ENCODE measurements at places on chromosomes 1 and 21. TPM values are rescaled to one million over a fixed set of nuclear protein-coding genes. Genes with fewer than 3 reads are reported as not detected.

GRCh38 chr1:9086045-9086444 is 16.6 kb upstream of the SLC2A5 start:
- no peaks in the 10 kb centered on the region for H3K36me3 ChIP-seq
- no peak overlapping the region for H3K4me3 ChIP-seq
- DNase-seq, result no peak
- no peak overlapping the region for H3K27ac ChIP-seq
- H3K27me3 ChIP-seq, result no peaks in the 10 kb centered on the region
- H3K4me1 ChIP-seq, result no peaks in the 10 kb centered on the region

GRCh38 chr1:180415985-180416633 is 86.3 kb downstream of the ACBD6 start:
- no peaks in the 10 kb centered on the region for H3K36me3 ChIP-seq
- no peak for DNase-seq
- no peaks in the 10 kb centered on the region for H3K27me3 ChIP-seq
- H3K27ac ChIP-seq, result no peak overlapping the region
- H3K4me1 ChIP-seq, result no peaks in the 10 kb centered on the region
- no peak overlapping the region for H3K4me3 ChIP-seq

DNA sequence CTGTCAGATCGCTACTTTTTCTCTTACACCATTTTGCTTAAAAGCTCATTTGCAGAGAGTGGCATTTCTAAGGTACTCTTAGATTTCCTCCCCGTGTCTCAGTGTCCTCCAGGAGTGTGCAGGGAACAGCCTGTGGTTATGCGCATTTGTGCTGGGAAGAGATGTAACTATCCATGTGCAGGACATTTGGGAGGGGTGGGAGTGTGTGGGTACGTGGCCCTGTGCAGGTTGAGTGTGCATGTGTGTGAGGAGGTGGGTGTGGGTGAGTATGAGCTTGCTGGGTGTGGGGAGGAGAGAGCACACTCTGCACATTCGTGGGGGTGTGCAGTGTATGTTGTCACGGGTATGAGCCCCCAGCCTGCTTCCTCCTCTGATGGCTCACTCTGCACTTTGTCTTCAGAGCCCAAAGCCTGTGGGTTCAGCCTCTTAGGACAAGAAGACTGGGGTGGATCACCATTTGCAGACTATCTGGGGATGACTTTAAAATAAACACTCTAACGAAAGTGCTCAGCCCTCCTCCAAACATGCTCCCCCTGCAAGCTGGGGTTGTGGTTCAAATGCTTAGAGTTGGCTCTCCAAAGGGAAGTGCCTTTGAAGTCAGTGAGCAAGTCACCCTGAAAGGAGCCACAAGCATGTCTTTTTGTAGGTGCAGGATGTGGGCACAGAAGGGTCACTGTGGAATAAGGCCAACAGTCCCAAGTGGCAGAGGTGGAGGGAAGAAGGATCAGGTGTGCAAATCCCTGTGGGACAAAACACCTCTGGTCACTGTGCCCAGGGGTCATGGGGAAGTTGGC is 295.4 kb downstream of the RRAGC start:
- H3K4me1 ChIP-seq, result peaks cover 32% of the 10 kb centered on the region
- DNase-seq, result no peak
- H3K4me3 ChIP-seq, result no peak overlapping the region
- H3K27me3 ChIP-seq, result peaks cover 4% of the 10 kb centered on the region
- no peaks in the 10 kb centered on the region for H3K36me3 ChIP-seq
- no peak overlapping the region for H3K27ac ChIP-seq

GRCh38 chr1:208203127-208203847 is 40.9 kb downstream of the PLXNA2 start:
- no peaks in the 10 kb centered on the region for H3K27me3 ChIP-seq
- H3K27ac ChIP-seq, result no peak overlapping the region
- DNase-seq, result no peak
- H3K4me3 ChIP-seq, result no peak overlapping the region

- no peaks in the 10 kb centered on the region for H3K36me3 ChIP-seq
- no peak overlapping the region for H3K4me3 ChIP-seq
- no peak overlapping the region for H3K27ac ChIP-seq
- no peaks in the 10 kb centered on the region for H3K4me1 ChIP-seq
- DNase-seq, result no peak
These were observed 119.8 kb upstream of the PTGFR start for GRCh38 chr1:78370779-78371482.

- no peaks in the 10 kb centered on the region for H3K4me1 ChIP-seq
- DNase-seq, result no peak
- H3K4me3 ChIP-seq, result no peak overlapping the region
These were observed 412.3 kb upstream of the ESRRG start for GRCh38 chr1:217135569-217135915.

DNA sequence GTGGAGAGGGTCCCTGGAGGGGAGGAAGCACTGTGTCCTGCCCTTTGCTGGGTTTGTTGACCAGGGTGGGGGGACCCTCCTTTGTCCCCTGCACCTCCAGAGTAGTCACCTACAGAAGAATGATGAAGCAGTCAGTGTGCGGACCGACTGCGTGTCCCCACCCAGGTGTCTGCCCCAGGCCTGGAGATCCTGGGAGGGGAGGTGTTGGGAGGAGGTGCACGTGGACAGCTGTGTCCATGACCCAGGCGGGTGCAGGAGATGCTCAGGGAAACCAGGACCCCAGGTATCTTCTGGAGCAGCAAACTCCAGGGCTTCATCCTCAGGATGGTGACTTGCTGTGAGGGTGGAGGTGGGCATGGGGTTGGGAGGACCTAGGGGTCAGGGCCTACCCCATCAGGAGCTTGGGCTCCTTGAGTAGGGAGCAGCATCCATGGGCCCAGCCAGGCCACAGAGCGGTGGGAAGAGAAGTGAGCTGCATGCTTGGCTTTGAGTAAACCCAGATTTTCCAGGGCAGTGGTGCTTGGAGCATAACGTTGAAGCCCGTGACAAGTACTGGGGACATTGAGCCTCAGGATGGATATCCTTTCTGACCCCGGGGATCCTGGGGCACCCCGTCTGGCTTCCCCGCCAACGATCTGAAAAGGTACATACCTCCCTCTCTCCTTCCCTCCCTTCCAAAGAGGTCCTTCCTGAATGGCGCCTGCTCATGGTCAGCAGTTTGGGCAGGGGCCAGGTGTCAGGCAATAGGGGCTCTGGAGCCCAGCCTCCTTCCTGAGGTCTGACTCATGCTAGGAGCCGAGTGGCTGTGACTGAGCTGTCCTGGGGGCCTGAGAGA is 13.7 kb downstream of the ACTRT2 start:
- H3K4me1 ChIP-seq, result peaks cover 27% of the 10 kb centered on the region
- no peak overlapping the region for H3K4me3 ChIP-seq
- H3K36me3 ChIP-seq, result no peaks in the 10 kb centered on the region
- H3K27ac ChIP-seq, result no peak overlapping the region
- H3K27me3 ChIP-seq, result no peaks in the 10 kb centered on the region
- DNase-seq, result no peak

DNA sequence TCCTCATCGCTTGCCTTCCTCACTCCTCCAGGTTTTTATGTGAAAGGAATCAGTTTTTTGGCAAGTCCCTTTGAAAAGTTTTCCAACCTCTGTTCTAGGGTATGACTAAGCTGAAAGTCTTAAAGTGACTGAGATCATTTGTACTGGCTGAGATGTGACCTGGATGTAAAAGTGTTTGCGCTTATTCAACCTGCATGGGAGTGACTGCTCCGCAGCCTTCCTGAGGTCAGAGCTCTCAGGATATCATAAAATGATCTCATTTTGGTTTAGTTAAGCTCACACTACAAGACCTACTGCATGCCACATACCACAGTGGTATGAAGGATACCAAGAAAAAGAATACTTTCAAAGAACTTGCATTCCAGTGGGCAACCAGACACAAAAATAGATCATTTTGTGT is 29.8 kb upstream of the TADA1 start:
- H3K27ac ChIP-seq, result no peak overlapping the region
- no peak for DNase-seq
- H3K27me3 ChIP-seq, result no peaks in the 10 kb centered on the region
- H3K36me3 ChIP-seq, result no peaks in the 10 kb centered on the region
- H3K4me3 ChIP-seq, result no peak overlapping the region

GRCh38 chr1:96927125-96927524 is 205.5 kb downstream of the PTBP2 start:
- H3K27ac ChIP-seq, result no peak overlapping the region
- H3K27me3 ChIP-seq, result no peaks in the 10 kb centered on the region
- no peaks in the 10 kb centered on the region for H3K36me3 ChIP-seq
- H3K4me1 ChIP-seq, result no peaks in the 10 kb centered on the region

DNA sequence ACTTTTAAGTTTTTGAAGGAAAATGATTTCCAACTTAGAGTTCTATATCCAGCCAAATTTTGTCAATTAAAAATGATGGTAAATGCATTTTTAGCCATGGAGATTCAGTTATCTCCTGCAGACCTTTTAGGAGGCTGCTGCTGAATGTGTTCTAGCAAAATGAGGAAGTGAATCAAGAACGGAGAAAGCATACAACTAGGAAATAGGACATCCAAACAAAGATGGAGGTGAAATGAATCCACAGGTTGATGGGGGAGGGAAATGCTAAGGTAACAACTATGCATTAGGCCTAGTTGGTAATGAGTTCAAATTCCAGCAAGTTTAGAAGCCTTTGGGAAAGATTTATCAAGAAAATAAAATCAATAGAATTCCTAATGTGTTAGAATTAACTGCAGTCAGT is 80.5 kb downstream of the FNBP1L start:
- DNase-seq, result no peak
- no peaks in the 10 kb centered on the region for H3K36me3 ChIP-seq
- H3K4me3 ChIP-seq, result no peak overlapping the region
- no peaks in the 10 kb centered on the region for H3K4me1 ChIP-seq
- H3K27ac ChIP-seq, result no peak overlapping the region

- no peaks in the 10 kb centered on the region for H3K4me1 ChIP-seq
- no peaks in the 10 kb centered on the region for H3K36me3 ChIP-seq
- no peak overlapping the region for H3K27ac ChIP-seq
- H3K27me3 ChIP-seq, result no peaks in the 10 kb centered on the region
These were observed 76.1 kb downstream of the VCAM1 start for GRCh38 chr1:100795646-100795985.

GRCh38 chr1:92795166-92795565 is 10.3 kb upstream of the EVI5 start:
- no peak overlapping the region for H3K27ac ChIP-seq
- H3K36me3 ChIP-seq, result no peaks in the 10 kb centered on the region
- no peaks in the 10 kb centered on the region for H3K4me1 ChIP-seq

GRCh38 chr1:198959676-198960075 is 320.8 kb downstream of the PTPRC start:
- DNase-seq, result no peak
- H3K27me3 ChIP-seq, result no peaks in the 10 kb centered on the region
- no peaks in the 10 kb centered on the region for H3K36me3 ChIP-seq
- H3K4me1 ChIP-seq, result peaks cover 29% of the 10 kb centered on the region
- H3K27ac ChIP-seq, result no peak overlapping the region

DNA sequence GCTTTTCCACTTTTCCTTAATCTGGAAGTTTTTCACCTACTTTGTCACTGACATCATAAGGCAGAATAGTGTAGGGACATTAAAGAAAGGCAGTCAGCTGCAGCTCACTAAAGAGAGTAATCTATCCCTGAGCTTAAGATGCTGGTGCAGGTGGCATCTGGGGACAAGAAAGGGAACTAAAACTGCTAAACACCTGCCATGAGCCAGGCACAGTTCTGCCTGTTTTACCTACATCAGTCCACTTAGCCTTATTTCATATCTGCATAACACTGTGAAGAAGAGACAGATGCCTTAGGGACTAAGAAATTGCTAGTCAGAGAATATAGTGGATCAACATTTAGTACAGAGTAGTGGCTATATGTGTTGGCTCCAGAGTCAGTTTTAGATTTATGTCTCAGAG is 88.1 kb downstream of the GPATCH2 start:
- H3K4me3 ChIP-seq, result no peak overlapping the region
- no peaks in the 10 kb centered on the region for H3K4me1 ChIP-seq
- no peaks in the 10 kb centered on the region for H3K27me3 ChIP-seq
- DNase-seq, result no peak
- no peak overlapping the region for H3K27ac ChIP-seq

GRCh38 chr1:24562625-24563024 is 6.7 kb downstream of the NCMAP start:
- H3K36me3 ChIP-seq, result no peaks in the 10 kb centered on the region
- no peak overlapping the region for H3K27ac ChIP-seq
- H3K27me3 ChIP-seq, result no peaks in the 10 kb centered on the region
- H3K4me3 ChIP-seq, result no peak overlapping the region

- no peaks in the 10 kb centered on the region for H3K36me3 ChIP-seq
- no peak overlapping the region for H3K4me3 ChIP-seq
- no peaks in the 10 kb centered on the region for H3K4me1 ChIP-seq
- no peak overlapping the region for H3K27ac ChIP-seq
These were observed 80.6 kb downstream of the DSCAM start for GRCh38 chr21:40766381-40766780.

DNA sequence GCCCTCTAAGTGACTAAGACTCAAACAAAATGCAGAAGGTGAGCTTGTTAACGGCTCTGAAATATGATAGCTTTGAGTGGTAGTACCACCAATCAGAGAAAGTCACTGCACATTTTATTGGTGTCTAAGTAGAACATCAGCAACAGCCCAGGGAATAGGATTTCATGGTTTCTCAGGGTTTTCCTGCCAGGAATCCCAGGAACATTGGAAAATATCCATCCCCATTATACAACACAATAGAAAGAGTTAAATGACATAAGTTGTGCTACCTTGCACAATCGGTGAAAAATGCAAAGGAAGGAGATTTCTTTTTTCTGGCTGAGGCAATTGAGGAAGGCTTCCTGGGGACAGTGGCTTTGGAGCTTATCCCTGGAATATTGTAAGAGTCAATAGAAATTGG is 283.1 kb downstream of the HLX start:
- no peak for DNase-seq
- no peak overlapping the region for H3K4me3 ChIP-seq
- no peak overlapping the region for H3K27ac ChIP-seq
- H3K27me3 ChIP-seq, result no peaks in the 10 kb centered on the region

DNA sequence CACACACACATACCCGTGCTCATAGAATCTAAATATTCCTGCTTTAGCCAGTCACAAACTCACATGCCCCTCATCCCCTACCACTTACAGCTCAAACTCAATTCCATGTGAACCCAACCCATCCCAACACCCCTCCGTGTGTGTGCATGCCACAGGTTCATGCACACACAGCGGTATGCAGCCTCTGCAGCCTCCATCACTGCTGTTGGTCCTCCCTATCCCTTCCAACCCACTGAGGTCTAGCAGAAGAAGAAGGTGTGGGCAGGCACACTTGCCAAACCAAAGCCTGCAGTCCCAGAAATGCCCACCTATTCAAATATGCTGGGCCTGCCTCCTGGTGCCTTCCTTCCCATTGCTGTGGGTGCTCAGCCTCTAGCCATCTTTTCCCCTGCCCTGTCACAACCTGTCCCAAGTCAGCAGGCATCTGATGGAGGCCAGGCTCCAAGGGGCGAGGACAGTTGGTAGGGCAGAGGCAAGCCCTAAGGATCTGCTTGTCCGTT is 26.2 kb downstream of the SLC2A1 start:
- no peaks in the 10 kb centered on the region for H3K27me3 ChIP-seq
- peak overlapping the region; percentile 8 for H3K4me3 ChIP-seq
- DNase-seq, result no peak
- H3K4me1 ChIP-seq, result peaks cover 78% of the 10 kb centered on the region

The DTL gene
- total RNA-seq, result 0.15 TPM

The PRKAA2 gene
- total RNA-seq, result not detected

The POLR3C gene
- total RNA-seq, result 44.8 TPM

The ADAM30 gene
- total RNA-seq, result not detected

The DPT gene
- total RNA-seq, result not detected

The PTPN7 gene
- total RNA-seq, result 68.4 TPM

The GNG12 gene
- total RNA-seq, result not detected

The BTBD8 gene
- total RNA-seq, result 6.0 TPM

The RLF gene
- total RNA-seq, result 23.4 TPM

Data from CD4-positive, alpha-beta memory T cell (primary cell).